ENCODE measurements at places on chromosomes 6 and 20.

- DNase-seq: no peak
Measured at GRCh38 chr20:55415567-55416142, 589.7 kb downstream of the CBLN4 start.

- DNase-seq: no peak
Measured at GRCh38 chr6:5723841-5724691, 282.7 kb downstream of the NRN1 start.

DNA sequence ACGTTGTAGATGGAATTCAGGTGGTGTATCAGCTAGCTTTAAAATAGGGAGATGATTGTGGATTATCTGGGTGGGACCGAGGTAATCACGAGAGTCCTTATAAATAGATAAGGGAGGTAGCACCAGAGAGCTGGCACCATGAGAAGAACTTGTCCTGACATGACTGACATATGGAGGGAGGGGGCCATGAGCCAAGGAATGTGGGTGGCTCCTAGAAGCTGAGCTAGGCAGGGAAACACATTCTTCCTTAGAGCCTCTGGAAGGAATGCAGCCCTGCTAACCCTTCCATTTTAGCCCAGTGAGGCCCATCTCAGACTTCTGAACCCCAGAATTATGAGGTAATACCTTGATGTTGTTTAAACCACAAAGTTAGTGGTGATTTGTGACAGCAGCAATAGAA lies 321.1 kb upstream of the SULF2 start:
- DNase-seq: no peak

DNA sequence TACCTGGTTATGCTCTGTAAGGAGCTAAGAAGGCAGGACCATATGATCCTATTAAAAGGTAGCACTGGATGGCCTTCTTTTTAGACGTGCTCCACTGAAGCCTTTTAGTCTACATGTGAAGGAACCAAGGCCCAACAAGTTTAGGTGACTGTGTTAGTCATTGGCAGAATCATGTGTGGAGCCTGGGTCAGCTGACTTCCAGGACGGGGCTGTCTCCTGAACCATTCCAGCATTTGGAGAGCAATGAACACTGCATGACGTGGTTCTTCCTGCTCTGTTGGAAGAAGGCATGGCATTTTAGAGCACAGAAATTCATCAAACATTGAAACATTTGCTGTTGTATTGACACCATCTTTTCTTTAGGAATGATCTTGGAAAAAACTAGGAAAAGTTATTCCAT lies 87.8 kb upstream of the TIAM2 start:
- no peak for DNase-seq

- DNase-seq: no peak
Measured at GRCh38 chr20:47273591-47274235, 82.8 kb downstream of the ZMYND8 start.

DNA sequence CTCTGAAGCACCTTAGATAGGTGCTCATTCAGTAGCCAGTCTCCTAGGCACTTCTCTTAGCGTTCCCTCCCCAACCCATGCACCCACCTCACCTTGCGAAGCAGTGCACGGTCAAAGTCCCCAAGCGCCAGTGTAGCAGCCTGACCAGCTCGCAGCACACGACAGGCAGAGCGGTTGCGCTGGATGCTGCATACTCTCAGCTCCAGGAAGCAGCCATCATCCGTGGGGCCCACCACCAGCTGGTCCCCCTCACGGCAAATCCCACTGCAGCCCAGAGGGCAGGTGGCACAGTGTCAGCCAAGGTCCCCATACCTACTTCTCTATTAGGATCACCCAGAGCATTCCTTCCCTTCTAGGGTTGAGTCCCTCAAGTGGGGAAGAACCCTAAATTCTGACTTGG lies 6.5 kb downstream of the GTPBP2 start:
- no peak for DNase-seq

- no peak for DNase-seq
Measured at GRCh38 chr6:159842035-159842434, 42.0 kb downstream of the PNLDC1 start.

DNA sequence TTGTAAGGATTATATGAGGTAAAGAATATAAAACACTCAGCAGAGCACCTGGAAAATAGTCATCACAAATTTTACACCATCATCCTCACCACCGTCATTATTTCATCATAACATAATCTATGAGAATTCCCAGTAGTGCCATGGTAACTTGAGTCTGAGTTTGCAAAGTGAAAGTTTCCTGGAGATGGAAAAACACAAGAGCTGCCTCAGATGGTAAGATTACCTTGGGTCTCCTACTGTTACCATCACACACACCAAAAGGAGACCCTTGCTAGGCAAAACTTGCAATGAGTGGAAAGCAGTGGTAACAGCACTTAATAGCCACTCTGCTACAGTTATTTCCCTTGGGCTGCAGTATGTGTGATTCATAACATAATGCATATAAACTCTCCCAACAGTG lies 589.8 kb downstream of the RNF144B start:
- no peak for DNase-seq

DNA sequence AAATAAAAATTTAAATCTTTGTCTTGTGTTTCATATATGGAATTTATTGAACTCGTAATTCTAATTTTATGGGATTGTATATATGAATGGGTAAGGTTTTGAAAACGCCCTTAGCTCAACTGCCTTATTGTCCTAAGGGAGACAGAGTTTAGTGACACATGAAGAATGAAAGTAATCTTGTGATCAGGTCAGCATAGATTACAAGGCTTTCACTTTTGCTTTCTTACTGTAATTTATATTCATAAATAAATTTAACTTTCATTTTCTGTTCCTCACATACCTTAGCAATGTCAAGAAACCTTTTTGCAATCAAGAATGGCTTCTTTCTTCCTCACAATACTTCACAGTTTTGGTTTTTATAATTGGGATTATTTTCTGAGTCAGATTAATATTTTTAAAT lies 14.4 kb downstream of the KPNA5 start:
- no peak for DNase-seq

DNA sequence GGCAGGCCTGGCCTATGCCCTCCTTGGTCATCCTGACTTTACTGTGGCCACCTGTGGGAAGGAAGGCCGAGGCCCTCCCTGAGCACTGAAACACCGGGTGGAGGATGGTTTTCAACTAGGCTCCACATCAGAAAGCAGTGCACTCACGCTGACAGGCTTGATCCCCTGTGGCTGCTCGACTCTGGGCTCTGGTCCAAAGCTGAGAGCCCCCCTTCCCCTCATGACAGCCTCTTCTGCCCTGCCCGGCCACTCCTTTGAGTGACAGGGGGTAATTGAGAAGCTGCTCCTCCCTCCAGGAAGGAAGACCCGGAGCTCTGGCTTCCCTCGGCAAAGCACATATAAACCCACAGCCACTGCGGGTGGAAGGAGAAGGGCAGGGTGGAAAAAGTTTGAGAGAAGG lies 43.6 kb downstream of the MUC22 start:
- DNase-seq: no peak

DNA sequence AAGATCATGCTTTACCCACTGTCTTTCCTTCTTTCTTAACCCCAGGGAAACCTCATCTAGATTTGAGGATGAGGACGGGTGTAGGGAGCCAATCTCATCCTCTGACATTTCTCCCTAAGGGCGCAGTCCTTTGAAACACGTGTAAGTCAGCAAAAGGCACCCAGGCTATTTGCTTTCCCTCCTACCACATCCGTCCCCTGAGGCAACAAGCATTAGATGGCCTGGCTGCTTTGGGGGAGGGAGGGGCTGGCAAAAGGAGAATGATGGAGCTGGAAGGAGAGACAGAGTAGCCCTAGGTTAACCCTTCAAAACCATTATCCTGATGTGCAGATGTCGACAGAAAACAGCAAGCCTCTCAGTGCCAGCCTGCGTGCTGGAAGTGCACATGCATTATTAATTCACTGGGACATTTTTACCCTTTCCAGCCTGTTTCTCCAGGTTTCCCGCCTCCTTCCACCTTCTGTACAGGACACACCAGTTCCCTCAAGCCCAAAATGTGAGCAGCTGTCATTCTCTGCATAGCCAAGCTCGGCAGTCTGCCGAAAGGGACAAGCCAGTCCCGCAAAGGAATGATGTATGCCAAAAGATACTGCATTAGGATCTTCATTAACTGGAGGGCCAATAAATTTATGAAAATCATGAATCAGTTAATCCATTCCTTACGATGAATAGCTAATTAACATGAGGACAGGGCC lies 547.2 kb downstream of the CD83 start:
- DNase-seq: no peak

DNA sequence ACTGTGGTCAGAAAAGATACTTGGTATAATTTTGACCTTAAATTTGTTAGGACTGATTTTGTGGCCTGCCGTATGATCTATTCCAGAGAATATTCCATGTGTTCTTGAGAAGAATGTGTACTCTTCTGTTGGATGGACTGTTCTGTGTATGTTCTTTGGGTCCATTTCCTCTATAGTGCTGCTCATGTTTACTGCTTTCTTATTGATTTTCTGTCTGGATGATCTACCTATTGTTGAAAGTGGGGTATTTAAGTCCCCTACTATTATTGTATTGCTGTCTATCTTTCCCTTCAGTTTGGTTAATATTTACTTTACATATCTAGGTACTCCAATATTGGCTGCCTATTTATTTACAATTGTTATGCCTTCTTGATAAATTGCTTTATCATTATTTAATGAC lies 298.4 kb downstream of the BCKDHB start:
- no peak for DNase-seq

GRCh38 chr6:155117785-155118184 lies 122.7 kb downstream of the TIAM2 start:
- no peak for DNase-seq

DNA sequence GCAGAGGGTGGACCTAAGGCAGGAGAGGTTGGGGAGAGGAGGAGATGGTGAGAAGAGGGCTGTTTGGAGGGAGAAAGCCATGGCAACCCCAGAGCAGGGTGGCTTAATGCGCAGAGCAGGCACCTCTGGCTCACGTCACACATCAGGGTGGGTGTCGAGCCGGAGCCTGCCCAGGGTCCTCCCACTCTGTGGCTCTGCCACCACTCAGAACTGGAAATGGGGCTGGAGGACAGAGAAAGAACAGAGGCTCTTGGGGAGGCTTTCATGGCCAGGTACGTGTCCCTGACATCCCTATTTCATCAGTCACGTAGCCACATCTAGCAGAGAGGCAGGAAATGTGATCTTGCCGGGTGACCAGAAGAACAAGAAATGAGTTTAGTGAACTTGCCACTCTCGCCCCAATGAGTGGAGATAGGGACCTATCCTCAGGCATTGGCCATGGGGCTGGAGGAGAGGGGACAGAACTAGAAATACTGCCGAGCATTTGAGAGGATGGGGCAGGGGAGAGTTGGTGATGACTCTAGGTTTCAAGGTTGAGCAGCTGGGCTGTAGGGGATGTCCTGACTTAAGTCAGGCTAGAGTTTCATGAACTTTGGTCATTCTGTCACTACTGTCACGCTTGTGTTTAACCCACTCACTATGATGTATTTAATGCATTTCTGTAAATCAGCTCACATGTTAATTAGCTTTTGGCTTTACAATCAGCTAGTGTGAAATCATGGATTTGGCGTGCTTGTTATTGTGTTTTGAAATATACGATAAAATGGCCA lies 52.7 kb downstream of the CDH26 start:
- DNase-seq: no peak

GRCh38 chr6:54403096-54403495 lies 94.9 kb downstream of the TINAG start:
- no peak for DNase-seq

- no peak for DNase-seq
Measured at GRCh38 chr6:45477790-45478189, 100.1 kb upstream of the SUPT3H start.

DNA sequence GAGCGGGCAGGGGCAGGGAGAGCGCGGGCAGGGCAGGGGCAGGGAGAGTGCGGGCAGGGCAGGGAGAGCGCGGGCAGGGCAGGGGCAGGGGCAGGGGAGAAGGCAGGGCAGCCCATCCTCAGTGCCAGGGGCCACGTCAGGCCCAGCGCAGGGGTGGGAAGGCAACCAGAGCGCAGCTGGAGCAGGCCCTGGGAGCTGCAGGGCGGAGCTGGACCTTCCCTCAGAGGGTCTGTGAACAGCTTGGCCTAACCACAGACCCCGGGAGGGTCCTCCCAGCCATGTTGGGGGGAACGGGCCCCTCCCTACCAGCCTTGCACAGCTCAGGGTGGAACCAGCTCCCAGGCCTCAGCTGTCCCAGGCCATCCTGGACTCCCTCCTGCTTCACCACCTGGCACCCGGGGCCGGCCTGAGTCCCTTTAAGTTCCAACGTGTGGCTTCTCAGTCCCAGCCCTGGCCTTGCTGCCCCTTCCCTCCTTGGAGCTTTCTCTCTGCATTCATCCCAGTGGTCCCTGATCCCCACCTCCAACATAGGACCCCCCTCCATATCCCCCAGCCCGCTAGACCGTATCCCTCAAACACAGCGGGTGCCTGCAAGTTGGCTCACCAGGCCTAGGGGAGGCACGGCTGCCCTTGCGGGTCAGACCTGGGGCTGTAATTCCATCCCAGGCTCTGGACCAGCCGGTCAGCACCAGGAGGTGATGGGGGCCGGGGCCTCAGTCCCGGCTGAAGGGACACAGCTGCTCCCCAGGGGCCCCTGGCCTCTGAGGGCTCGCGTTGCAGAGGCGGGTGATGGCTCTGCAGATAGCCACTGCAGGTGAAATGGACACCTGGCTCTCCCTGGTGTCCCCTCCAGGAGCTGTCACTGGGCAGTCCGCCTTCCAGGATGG lies 5.6 kb upstream of the ZBTB46 start:
- DNase-seq: no peak

DNA sequence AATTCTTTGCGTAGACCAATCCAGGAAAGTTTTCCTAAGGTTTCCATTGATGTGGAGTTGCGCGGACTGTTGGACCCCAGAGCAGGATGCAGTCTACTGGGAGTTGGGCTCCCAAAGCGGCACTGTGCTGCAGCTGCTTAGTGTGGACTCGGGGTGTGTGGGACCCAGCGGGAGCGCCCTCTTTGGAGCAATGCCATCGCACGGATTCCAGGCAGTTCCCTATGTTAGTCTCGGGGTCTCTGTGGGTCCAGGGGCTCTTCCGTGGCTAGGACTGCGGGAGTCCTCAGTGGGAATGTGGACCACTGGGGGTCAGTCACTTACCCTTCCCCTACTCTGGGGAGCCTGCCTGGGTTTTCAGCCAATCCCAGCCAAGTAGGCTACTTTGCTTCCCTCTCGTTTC lies 151.7 kb upstream of the OLIG3 start:
- DNase-seq: no peak

DNA sequence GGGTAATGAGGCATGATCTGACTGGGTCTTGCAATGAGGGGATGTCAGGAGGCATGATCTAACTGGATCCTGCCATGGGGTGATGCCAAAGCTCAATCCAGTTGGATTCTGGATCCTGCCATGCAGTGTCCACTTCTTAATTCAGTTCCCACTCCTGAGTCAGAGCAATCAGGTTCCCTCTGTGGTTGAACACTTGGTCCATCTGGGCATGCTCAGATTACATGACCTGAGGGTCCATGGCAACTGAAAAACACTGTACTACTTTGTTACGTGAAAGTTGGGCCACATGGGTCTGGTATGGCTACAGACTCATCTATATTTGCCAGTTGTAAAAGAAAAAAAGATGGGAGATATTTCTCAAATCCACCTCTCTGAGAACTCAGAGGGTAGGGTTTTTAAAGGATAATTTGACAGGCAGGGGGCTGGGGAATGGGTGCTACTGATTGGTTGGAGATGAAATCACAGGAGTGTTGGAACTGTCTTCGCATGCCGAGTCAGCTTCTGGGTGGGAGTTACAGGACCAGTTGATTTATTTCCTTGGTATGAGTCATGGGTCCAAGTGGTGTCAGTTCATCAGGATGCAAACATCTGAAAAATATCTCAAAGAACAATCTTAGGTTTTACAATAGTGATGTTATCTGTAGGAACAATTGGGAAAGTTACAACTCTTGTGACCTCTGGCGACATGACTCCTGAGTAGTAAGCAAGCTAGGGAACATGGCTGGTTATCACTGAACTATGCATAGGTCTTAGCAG lies 21.6 kb downstream of the C6orf163 start:
- DNase-seq: no peak

All from activated naive CD4-positive, alpha-beta T cell (primary cell).